Activated CD8-positive, alpha-beta memory T cell treated with anti-CD3 and anti-CD28 coated beads for 48 hours (primary cell): ENCODE measurements at places on chromosomes 7 and 10.

- no peak for DNase-seq
Measured at GRCh38 chr10:86649471-86650150, 4.7 kb upstream of the OPN4 start.

GRCh38 chr10:59891349-59891748 is 15.0 kb downstream of the CCDC6 start:
- no peak for DNase-seq

GRCh38 chr7:124460056-124460450 is 305.5 kb downstream of the GPR37 start:
- DNase-seq = no peak

- no peak for DNase-seq
Measured at GRCh38 chr10:75548356-75548755, 116.9 kb downstream of the LRMDA start.

DNA sequence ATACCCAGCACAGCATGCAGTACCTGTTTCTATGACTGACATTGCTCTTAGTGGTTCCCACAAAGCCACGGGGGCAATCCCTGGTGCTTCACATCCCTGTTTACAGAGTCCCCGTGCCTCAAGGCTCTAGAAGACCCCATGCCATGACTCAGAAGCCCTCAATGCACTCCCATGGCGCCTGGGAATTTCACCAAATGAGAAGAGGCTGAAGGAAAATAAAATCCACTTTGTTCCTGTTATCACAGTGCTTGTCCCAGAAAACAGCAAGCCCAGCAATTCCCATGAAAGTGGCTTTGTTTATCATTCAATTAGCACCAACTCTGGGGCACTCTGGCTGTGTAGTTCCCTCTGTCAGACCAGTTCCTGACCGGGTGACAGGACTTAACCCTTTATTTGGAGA is 268.3 kb downstream of the TNS3 start:
- no peak for DNase-seq

GRCh38 chr7:47837826-47838225 is 110.4 kb downstream of the PKD1L1 start:
- DNase-seq = no peak

DNA sequence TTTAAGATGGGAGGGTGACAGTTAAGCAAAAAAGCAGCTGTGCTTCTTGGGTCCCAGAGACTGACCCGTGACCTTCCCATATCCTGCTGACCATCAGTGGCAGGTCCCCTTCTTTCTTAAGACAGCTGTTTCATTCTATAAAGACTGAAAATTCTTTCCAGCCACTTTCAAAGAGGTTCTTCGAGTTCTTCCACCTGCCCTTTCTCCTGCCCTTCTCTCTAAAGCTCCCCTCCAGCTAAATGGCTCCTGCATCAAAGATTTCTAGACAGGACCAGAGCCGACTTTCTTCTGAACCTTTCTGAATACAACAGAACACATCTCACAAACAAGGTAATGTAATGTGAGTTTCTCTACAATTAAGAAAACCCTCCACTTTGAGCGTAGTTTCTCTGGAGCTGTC is 180.8 kb downstream of the SFMBT2 start:
- no peak for DNase-seq

- no peak for DNase-seq
Measured at GRCh38 chr10:70909326-70909935, 21.1 kb upstream of the PCBD1 start.

DNA sequence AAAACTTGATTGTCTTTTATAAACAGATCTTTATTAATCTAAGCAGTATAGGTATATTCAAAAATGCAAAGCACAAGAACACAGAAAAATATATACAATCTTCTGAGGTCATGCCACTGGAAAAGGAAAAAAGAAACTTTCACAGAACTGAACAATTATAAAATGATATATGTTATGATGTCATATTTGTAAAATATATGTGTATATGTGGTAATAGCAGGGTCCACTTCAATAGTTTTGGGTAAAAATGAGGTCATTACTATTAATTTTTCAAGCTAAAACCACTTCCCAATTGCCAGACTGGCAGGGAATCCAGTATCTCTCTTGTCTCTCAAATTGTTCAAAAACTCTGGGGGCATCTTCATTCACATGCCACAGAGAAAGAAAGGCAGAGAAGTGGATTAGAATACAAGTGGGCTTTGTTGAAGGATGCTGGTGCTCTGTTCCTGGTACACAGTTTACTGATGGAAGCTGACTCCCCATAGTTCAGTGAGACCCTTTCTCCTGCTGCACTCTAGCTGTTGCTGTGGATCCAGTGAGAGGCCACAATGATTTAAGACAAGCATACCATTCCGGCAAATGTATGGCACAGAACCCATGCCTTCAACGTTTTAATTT is 19.7 kb downstream of the CTNNA3 start:
- no peak for DNase-seq

GRCh38 chr10:131017566-131018285 is 293.8 kb downstream of the TCERG1L start:
- DNase-seq = no peak

DNA sequence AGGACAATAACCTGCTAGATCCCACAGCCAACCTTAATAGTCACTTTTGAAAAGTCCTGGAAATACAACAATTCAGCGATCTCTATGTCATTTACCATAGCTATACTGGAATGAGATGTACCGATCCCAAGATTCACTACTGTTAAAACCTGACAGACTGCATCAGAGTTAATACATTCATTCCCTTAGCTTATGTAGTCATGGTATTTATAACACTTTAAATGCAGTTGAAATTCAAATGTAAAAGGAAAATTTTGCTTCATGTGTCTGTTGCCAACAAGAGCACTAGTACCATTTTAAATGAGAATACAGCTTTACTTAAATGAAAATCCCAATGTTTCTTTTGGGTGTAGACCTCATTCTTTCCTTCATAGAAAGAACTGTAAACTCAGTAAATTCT is 11.1 kb upstream of the GGCT start:
- DNase-seq = no peak

DNA sequence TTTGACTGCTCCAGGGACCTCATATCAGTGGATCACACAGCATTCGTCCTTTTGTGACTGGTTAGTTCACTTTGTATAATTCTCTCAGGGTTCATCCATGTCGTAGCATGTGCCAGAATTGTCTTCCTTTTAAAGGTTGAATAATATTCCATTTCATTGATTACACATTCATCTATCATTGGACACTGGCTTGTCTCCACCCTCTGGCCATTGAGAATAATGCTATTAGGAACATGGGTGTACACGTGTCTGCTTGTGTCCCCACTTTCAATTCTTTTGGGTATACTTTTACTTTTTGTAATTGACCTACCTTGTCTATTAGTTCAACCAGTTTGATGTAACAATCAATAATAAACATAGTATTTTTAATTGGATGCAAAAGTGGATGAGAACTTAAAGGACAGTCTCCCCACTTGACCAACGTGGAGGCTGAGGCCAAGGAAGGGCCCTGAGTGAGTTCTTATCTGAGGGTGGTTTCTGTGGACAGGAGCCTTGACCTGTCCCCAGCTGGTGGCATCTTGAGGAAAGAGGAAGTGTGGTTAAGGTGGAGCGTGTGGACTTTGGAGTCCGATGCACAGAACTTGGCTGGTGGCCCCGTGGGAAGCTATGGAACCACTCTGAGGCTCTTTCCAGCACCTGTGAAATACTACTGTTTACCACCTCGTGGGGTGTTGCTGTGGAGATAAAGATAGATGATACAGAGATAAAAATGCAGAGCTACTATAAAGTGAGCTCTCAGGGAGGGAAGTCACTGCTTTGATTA is 16.6 kb downstream of the WDFY4 start:
- DNase-seq = no peak

DNA sequence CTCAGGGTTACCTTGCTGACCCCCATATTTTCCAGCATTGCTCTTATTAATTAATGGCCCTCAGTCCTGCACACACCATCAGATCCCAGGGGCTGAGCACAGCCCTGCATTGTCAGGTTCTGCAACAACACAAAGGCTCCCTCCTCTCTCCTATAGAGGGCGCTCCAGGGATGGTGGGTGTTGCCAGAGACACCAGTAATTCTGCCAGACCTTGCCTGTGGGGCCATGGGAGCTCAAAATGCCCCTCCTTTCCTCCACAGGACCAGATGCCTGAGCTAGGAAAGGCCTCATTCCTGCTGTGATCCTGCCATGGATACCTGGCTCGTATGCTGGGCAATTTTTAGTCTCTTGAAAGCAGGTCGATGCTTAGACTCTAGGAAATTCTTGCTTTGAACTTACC is 42.8 kb upstream of the PRSS58 start:
- no peak for DNase-seq

GRCh38 chr7:68420342-68421192 is 1177.7 kb upstream of the AUTS2 start:
- DNase-seq = no peak

DNA sequence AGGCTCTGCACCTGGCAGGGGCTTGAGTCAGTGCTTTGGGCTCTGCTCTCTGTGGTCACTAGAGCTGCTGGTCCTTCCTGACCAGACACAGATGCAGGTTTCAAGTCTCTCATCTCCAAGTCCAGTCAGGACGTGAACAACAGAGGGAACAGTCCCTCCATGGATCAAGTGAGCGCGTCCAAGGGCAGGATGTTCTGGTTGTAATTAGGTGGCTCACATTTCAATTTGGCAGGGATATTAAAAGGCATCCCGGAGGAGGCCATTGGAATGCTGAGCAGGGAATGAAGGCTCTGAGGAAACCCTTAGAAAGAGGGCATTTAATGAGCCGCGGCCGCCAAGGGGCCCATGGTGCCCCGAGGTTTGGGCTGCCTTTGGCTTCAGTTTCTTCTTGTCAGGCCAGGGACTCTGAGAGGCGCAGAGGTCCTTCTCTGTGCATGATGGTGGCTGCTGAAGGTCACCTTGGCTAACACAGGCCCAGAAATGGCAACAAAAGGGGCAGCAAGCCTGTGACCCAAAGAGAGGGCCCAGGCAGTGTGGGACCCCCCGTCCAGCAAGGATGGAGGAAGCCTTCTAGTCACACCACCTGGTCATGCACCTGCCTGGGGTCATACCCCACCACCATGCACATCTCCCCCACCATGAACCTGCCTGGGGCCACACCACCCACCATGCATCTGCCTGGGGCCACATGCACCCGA is 30.7 kb upstream of the INPP5A start:
- DNase-seq = no peak

GRCh38 chr7:100764841-100765240 is 31.4 kb downstream of the ZAN start:
- no peak for DNase-seq

DNA sequence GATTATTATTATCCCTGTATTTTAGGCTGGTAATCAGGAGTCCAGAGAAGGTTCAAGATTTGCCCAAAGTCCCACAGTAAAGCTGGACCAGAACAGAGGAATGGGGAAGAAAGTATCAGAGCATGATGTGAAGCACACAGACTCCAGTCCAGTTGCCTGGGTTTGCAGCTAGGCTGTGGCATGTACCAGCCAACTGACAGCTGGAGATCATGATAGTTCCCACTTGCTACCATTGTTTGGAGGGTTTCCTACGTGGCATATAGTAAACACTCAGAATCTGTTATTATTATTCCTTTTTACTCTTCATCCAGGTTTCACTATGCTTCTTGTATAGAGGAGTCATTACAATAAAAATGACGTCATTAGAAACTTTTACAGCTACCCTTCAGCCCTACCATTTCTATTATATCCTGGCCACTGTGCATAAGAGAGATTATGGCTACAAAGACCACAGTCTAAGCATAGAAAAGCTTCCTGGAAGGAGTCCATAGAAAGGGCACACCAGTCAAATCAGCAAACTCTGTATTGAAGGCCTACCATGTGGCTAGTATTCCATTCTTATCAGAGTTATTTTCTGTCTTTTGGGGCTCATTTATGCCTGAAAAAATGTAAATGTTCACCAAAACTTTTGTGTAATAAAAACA is 66.6 kb downstream of the MTPN start:
- DNase-seq = no peak

DNA sequence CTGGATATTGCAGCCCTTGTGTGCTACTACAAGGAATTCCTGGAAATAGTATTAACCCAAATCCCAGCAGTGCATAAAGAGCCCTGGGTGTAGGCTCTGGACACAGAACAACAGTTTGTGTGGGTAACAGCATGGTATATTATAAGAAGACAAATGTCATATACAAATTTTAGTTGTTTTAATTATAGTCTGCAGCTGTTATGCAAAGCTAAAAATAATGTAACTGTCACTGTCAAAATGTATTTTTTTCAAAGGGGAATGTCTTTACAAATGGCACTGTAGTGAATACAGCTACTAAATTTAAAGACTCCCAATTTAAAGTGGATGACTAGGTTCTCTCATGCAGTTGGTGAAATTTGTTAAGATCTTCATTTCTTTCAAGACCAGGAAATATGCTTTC is 339.0 kb downstream of the GPR37 start:
- no peak for DNase-seq

DNA sequence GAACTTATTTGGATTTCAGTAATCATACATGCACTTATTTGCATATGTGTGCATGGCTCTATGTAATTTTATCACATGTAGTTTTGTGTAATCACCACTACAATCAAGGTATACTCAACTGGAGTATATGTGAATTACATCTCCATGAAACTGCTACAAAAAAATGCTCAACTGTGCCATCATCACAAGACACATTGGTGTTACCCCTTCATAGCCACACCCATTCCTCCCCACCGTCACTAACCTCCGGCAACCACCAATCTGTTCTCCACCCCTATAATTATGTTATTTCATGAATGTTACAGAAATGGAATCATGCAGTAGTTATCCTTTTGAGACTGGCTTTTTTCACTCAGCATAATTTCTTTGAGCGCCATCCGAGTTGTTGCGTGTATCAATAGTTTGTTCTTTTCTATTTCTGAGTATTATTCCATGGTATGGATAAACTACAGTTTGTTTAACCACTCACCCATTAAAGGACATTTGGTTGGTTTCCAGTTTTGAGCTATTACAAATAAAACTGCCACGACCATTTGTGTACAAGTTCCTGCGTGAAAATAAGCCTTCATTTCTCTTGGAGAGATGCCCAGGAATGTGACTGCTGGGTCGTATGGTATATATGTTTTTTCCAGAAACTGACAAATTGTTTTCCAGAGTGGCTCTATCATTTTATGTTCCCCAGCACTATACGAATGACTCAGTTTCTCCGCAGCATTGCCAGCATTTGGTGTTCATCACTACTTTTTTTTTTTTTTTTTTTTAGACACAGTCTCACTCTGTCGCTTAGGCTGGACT is 11.3 kb upstream of the SMO start:
- DNase-seq = no peak

DNA sequence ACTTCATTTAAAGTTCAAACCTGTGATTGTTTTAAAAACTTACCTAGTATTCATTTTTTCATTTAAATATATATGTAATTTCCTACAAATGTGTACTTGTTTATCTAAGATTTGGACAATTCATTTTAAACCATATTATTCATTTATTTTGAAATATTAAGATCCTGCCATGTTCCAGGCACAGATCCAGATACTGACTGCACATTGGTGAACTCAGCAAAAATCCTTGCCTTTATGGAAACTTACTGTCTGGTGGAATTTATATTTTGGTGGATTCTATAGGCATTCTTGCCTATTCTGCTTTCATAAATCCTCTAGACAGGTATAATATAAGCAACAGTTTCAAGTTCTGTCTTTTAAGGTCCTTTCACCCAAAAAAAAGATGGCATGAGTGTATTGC is 48.3 kb upstream of the RPA3 start:
- DNase-seq = no peak

GRCh38 chr7:54969208-54969967 is 49.4 kb upstream of the EGFR start:
- DNase-seq = no peak

GRCh38 chr7:27237735-27238334 is 4.8 kb upstream of the EVX1 start:
- no peak for DNase-seq
